ENCODE measurements at places on chromosomes 11 and 22.

DNA sequence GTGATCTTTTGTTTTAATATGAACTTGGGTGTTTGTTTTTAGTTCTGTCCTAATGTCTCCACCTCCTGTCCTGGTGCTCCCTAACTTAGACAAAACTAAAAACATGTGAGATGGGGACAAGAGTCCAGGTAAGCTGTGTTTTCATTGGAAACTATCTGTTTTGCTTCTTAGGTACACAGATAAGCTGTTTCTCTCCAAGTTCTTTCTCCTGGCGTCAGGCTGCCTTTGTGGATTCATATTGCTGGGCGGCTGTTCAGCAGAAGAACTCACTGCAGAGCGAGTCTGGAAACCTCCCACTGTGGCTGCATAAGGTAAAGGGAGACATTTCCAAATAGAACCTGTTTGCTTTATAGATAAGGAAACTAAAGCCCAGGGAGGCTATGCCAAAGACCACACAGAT lies 24.7 kb downstream of the PANX1 start:
- no peak for DNase-seq

DNA sequence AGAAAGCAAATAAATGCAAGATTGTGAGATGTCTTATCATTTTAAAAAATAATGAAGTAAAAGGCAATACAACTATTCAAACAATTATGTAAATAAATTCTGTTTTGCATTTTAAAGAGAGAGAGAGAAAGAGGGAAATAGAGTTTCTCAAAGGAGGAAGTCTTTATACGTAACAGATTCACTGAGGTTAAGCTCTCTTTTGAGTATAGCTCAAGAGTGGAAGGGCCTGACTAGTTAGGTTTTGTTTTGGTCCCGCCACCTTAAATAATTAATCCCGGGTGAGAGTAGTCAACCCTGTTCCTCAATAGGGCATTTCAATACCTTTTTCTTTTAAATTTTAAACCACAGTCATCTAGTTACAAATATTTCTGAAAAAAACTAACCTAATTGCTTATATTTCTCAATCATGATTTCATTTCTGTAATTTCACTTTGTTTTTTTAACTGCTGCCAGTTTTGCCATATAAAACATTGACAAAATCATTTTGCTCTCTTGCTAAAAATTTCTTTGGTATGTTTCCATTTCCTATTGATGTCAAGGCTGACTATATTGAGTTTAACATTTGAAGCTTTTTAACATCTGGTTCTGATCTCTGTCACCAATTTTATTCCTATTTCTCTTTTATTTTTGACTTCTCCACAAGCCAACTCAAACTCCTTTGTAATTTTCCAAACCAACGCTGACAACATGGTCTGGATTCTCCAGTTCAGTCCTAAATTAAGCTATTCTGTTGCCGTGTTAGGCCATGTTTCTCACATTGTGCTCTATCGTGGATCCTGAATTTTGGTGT lies 10.3 kb downstream of the OR10D3 start:
- no peak for DNase-seq

- no peak for DNase-seq
Measured at GRCh38 chr22:24405631-24406321, 21.6 kb upstream of the ADORA2A start.

DNA sequence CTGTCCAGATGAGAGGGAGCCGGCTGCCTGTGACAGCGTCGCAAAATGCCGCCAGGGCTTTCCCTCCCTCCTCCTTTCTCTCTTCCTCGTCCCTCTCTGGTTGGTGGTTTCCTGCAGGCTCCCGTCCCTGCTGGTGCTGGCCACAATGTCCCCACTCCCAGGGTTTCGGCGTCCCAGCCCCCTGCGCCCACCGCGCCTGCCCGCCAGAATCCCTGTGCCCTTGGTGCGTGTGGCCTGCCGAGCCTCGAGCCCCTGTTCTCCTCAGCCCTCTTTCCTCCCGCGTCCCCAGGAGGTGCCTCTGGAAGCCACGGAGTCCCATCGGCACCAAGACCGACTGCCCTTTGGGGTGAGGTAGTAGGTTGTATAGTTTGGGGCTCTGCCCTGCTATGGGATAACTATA lies 37.9 kb upstream of the PPARA start:
- DNase-seq: no peak

DNA sequence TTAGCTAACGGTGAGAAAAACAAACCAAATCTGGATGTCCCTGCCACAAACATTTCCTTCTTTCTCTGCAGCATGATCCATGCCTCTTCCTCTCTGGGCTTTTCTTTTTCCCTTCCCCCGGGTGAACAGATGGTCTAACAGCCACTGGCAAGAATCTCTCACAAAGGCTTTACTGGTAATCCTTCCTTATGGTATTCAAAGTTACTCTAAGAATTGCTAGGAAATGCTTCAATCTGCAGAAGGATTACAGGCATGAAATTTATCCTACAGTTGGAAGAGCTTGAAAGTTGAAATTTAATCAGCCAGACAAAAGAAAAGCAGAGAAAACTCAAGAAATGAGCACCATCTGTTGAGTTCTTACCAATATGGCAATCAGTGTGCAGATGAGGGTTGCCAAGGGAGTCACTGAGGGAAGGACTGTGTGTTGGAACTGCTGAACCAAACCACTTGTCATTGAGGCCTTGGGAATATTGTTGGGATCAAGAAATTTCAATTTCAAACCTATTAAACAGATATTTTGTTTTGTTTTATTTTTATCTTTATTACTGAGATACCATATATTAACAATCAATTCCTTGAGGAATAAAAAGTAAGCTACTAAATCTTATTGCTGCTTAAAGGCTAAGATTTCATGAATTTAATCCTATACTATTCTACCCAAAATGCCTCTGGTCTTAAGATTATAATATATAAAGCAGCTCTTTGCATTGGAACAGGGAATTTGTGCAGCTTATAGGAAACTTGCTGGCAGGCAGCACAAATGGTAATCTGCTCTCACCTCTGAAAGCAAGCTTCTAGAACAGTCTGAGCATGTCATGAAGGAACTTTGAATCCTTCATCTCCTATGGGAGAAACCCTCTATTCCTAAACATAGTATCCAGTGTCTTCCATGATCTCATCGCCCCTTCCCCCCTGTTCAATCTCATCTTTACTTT lies 29.7 kb upstream of the NDUFC2 start:
- no peak for DNase-seq

DNA sequence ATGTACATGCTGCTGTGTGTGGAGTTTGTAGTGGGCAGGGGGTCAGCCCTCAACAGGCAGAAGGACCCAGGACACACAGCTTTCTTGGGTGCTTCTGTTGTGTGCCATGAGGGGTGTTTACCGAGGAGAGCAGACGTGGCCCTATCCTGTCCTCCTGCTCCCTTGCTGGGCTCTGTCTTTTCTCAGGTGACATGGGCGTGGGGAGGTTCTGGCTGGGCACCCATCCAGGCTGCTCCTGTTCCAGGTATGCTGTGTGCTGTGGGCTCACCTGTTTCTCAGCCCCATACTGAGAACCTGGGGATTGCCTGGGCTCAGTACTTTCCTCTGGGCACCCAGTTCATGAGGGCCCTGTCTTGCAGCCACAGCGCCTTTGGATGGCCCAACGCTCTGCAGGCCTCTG lies 23.3 kb downstream of the MICALL1 start:
- DNase-seq: no peak

DNA sequence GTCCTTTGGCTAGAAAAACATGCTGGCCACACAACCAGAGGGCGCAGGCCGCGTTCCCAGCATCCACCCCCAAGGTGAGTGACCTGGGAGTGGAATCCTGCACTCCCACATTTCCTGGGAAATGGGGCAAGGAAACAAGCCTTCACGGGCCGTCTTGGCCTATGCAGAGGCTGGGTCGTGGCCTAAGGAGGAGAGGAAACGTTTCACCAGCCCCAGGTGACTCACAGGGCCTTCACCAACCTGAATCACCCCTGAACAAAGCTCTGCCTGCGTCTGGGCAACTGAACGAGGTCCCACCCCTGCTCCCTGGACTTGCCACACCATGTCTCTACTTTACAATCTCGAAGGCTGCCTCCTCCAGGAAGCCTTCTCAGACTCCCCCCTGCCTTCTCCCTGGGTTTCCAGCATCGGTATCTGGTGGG lies 13.2 kb downstream of the MYH9 start:
- no peak for DNase-seq
